T-helper 17 cell (primary cell): ENCODE measurements at places on chromosomes 11 and 22. TPM values are rescaled to one million over a fixed set of nuclear protein-coding genes. Genes with fewer than 3 reads are reported as not detected.

GRCh38 chr11:87063982-87064381 is 26.2 kb downstream of the TMEM135 start:
- H3K4me3 ChIP-seq = no peak overlapping the region
- no peaks in the 10 kb centered on the region for H3K27me3 ChIP-seq
- H3K27ac ChIP-seq = no peak overlapping the region
- DNase-seq = no peak
- peaks cover 14% of the 10 kb centered on the region for H3K4me1 ChIP-seq

Gene EXPH5
- 1.3 TPM for total RNA-seq

DNA sequence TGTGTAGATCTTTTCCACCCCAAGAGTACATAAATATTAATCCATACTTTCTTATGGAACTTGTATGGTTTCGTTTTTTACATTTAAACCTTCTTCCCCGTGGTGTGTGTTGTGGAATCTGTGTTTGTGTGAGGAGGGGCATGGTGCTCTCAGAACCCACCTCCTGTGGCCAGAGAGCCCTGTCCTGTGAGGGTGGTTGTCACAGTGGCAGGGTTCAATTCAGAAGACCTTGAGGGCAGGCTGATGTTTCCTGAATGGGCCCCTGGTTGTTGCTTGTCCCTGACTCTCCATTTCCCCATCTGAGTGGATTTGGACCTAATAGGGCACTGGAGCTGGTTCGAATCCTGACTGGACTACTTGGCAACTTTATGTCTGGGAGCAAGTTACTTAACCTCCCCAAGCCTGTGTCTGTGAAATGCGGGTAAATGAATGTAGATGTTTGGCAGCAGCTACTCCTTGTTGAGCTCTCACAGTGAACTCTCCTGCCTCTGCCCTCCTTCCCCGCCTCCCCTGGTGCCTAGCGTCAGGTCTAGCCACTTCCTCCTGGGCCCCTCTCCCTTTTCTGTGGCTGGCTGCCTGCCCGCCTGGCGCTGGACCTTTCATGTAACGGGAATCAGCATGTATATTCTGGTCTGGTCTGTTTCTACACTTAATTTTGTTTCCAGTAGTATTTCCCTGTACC is 7.3 kb downstream of the NEAT1 start:
- peak overlapping the region; percentile 92 for H3K4me3 ChIP-seq
- no peaks in the 10 kb centered on the region for H3K27me3 ChIP-seq
- DNase-seq = no peak
- peaks cover 70% of the 10 kb centered on the region for H3K4me1 ChIP-seq
- peaks cover 9% of the 10 kb centered on the region for H3K36me3 ChIP-seq

GRCh38 chr11:2448661-2449547 is 4.1 kb downstream of the KCNQ1 start:
- H3K4me3 ChIP-seq = peak overlapping the region; percentile 28
- no peaks in the 10 kb centered on the region for H3K36me3 ChIP-seq
- peak overlapping the region; percentile 27 for H3K27ac ChIP-seq

DNA sequence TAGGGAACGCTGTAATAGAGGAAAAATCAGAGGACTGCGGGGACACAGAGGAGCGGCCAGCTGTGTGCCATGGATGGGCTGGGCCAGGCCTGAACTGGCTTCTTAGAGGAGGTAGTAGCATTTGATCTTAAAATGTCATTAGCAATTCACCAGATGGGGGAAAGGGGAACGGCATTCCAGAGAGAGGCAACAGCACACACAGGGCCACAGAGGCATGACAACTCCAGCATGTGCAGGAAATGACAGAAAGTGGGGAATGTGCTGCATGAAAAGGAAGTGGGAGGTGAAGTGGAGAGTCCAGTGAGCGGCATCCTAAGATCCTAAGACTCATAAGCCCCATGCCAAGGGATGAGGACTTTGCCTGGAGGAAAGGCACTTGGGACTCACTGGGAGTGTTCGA is 69.0 kb downstream of the UBASH3B start:
- no peak overlapping the region for H3K4me3 ChIP-seq
- peaks cover 51% of the 10 kb centered on the region for H3K4me1 ChIP-seq
- H3K27me3 ChIP-seq = no peaks in the 10 kb centered on the region
- H3K36me3 ChIP-seq = peaks cover 4% of the 10 kb centered on the region
- H3K27ac ChIP-seq = peak overlapping the region; percentile 84

GRCh38 chr22:32622744-32623110 is 148.1 kb downstream of the FBXO7 start:
- peaks cover 4% of the 10 kb centered on the region for H3K4me1 ChIP-seq
- H3K27ac ChIP-seq = no peak overlapping the region
- peaks cover 3% of the 10 kb centered on the region for H3K36me3 ChIP-seq
- H3K4me3 ChIP-seq = no peak overlapping the region
- H3K27me3 ChIP-seq = peaks cover 12% of the 10 kb centered on the region

DNA sequence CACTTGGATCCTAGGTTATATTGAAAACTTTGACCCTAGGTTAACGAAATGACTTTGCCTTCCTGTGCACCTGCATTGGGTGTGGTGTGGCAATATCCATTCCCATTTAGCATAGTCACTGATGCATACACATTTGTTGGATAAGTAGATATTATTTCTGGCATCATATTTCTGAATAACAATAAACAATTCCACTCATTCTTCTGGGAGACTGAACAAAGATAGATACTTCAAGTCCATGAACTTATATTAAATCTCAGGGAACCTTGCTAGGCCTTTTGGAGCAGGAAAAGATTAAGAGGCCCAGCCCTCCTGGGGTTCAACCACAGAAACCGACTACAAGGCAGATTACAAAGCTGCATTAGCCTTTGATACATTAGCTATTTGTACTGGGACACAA is 118.9 kb downstream of the MSANTD4 start:
- H3K4me1 ChIP-seq = peaks cover 2% of the 10 kb centered on the region
- no peak overlapping the region for H3K27ac ChIP-seq
- no peak overlapping the region for H3K4me3 ChIP-seq
- H3K27me3 ChIP-seq = peaks cover 37% of the 10 kb centered on the region
- no peaks in the 10 kb centered on the region for H3K36me3 ChIP-seq

DNA sequence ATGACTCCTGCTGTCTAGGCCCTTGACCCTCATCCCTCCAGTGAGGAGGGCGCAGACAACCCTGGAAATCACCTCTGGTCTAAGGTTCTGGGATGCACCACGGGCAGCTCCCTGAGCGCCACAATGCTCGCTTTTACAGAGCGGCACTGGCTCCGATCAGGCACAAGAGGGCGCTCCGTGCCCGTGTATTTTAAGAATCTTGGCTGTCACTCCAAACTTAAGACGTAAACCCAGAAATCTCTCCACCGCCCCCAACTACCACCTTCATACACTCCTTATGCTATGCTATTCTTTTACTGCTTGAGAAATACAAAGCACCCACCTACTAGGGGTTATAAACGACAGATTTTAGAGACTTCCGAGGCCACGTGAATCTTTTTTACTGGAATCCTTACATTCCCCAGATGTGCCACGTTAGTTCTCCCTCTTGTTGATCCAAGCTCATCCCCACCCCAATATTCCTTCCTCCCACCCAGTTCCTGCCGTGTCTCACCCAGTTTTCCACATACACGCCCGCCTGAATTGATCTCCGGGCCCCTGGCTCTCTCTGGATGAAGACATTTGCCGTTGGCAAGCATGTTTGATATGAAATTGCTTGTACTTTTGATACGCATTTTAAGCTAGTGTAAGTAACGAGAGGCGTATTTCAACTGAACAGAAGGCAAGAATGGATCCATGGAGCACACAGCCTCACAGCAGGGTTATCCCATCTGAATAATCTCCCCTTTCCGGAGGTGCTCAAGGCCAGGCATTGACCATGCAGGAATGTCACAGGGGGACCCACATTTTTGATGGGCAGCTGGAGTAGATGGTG is 453.5 kb downstream of the OPCML start:
- H3K27ac ChIP-seq = no peak overlapping the region
- DNase-seq = no peak
- H3K36me3 ChIP-seq = peaks cover 2% of the 10 kb centered on the region
- H3K27me3 ChIP-seq = peaks cover 49% of the 10 kb centered on the region

- H3K4me3 ChIP-seq = no peak overlapping the region
- H3K27me3 ChIP-seq = peaks cover 27% of the 10 kb centered on the region
- DNase-seq = no peak
- H3K27ac ChIP-seq = no peak overlapping the region
Measured at GRCh38 chr11:11636671-11637070, 14.9 kb upstream of the GALNT18 start.
